ENCODE measurements at places on chromosomes 12 and 14.

- DNase-seq = peak; percentile 11
Observed at GRCh38 chr12:56338308-56339157, at the start of gene IL23A. Gene IL23A (plus strand): TSS chr12:56338884. CDS start chr12:56339045, 161 bp downstream.

DNA sequence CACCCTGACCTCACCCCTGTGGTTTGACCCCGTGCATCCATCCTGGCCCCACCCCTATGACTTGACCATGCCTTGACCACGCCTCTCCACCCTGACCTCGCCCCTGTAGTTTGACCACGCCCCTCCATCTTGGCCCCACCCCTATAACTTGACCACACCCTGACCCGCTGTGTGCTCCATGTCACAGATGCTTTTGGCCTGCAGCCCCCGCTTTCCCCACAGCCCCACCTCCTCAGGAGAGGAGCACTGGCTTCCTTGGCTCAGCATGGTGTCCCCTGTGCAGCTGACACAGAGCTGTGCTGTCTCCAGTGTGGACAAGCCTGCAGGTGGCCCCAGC lies 269.9 kb upstream of the SFSWAP start:
- no peak for DNase-seq

- DNase-seq = peak; percentile 72
Observed at GRCh38 chr12:57214398-57214781, 2.2 kb upstream of the NXPH4 start.

DNA sequence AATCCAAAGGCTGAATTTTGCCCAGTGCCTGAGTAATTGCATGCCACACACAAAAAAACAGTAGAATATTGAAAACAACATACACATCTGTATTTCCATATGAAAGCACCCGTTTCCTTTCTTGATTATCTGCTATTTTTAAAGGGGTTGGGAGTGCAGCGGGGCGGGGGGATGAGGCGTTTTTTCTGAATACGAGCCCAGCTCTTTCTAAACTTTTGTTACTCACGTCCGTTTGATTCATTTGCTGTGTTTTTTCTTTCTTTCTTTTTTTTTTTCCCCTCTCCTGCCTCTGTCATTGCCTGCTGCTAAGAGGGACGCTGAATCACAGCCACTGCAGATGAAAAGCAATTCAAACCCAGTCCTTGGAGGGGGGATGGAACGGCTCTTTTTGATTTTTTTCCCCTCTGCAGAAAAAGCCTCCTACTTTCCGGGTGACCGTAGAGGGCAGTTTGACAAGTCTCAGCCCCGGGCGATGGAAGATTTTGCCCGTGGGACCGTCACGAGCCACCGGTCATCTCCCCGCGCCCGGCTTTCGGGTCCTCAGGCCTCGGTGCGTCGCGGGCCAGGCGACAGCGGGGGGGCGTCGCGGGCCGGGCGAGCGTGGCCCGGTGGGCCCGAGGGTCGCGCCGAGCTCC lies 572 bp upstream of the RASSF8 start:
- DNase-seq = no peak

- DNase-seq = no peak
Observed at GRCh38 chr14:101870273-101870939, 94.0 kb upstream of the DYNC1H1 start.

DNA sequence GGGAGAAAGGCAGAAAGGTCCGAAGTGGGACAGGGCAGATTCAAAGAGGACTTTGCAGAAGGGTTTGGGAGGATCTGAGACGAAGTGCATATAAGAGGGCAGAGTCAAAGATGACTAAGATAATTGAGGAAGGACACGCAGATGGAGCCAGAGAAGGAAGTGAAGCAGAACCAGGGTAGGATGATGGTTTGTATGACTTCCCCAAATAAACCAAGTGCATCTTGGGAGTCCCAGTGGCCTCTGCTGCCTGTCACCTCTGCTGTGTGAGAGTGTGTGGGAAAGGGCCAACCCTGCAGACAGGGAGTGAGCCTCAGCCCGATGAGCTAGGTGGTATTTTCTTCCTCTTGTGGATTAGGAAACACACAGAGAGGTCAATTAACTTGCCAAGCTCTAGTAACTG lies 36.8 kb downstream of the FLVCR2 start:
- no peak for DNase-seq
